ENCODE measurements at places on chromosomes 7 and 10.

- DNase-seq: no peak
Observed at GRCh38 chr7:39758234-39758970, 135.0 kb downstream of the RALA start.

GRCh38 chr7:1562597-1563051 lies 6.6 kb upstream of the TMEM184A start:
- DNase-seq: no peak

- peak; percentile 16 for DNase-seq
Observed at GRCh38 chr7:29562307-29562706, 1.3 kb upstream of the PRR15 start.

DNA sequence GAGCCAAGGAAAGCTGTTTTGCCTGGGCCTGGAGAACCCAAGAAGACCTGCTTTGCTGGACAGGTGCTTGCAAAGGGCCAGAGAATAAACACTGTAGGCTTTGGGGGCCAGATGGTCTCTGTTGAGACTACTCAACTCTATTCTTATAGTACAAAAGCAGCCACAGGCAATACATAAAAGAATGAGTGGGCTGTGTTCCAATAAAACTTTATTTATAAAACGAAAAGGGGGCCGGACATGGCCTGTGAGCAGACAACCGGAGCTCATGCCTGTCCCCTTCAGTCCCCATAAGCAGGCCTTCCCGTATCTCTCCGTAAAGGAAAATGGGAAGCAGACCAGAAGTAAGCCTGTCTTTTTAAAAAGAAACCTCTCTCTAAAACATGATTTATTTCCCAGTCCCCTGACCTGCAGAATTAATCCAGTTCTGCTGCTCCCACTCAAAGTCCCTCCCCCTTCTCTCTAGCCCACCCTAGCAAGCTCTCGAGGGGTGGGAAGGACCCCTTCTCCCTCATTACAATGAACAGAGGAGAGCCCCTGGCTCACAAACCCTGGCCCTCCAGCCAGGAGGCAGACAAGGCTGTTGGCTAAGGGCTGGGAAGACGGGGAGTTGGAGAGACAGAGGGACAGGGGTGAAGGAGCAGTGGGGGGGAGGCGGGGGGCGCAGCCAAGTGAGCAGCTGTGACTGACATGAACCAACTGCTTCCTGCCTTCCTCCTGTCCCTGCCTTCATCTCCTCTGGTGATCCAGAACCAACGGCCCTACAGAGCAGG lies 177.8 kb downstream of the NEURL1 start:
- DNase-seq: no peak

DNA sequence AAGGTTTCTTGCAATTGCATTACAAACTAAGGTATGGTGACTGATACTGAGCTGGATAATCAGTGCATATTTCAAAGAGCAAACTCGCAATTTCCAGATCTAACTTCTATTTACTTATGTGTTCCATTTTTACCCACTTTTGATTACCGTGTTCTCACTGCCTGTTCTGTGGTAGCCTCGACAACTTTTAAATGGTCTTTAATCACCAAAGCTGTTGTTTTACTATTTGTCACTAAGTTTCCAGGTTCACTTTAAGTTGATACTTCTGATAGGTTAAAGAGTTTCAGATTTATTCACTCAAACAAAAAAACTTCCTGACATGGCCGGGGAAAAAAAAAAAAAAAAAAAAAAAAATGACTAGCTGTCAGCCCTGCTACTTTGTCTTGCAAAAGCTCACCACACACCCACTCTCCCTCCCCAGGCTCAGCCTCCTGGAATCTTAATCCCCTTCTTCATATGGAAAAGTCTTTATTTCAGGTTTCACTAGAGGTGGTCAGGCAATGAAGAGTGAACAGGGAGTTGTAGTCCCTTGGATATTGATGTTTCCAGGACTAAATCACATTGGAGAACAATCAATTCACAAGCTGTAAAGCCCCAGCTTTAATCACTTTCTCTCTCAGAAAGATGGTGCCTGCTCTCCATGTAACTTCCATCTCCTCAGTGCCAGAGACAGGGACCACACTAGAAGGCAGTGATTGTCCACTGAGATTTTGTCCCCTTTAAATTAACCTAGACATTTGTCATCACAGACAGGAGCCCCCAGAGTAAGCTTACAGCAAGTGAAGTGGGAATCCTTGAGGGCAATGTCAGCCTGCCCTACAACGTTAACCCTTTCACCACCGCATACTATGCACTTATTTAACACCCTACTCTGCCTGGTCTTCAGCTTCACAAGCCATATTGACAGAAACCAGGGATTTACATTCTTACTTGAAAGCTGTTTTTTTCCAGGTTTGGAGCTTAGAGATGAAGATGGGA lies 749.1 kb upstream of the SORCS1 start:
- no peak for DNase-seq

DNA sequence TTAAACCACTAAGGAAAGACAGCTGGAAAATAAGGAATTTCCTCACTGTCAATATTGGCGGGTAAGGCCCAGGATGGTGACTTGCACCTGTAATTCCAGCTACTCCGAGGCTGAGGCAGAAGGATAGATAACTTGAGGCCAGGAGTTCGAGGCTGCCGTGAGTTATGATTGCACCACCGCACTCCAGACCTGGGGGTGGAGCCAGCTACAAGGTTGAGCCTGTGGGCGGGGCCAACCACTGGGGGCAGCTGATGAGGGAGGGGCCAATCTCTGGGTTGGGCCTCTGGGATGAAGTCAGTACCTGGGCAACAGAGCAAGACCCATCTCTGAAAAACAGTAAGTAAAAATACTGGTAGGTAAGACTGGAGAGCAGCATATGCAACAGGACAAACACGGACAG lies 80.1 kb upstream of the ADO start:
- DNase-seq: no peak

DNA sequence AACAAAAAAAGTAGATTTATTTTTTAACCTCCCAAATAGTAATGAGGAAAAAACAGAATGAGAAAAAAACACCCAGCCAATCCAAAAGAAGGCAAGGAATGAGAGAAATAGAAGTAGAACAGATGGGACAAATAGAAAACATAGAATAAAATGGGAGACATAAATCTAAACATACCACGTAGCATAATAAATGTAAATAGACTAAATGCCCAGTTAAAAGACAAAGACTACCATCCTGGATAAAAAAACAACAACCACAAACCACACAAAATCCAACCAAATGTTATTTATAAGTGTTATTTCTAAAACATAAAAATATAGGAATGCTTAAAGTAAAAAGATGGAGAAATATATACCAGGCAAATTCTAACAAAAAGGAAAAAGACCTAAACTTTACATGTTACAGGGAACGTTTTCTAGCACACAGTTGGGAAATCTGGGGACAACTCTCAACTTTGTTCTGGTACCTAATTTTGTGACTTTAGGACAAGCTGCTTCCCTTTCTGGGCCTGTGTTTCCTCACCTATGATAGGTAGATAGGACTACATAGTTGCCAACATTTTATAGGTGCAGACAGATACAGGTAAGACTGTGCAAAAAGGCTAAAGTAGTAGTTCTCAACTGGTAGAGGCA lies 98.4 kb downstream of the SPDYE5 start:
- no peak for DNase-seq

DNA sequence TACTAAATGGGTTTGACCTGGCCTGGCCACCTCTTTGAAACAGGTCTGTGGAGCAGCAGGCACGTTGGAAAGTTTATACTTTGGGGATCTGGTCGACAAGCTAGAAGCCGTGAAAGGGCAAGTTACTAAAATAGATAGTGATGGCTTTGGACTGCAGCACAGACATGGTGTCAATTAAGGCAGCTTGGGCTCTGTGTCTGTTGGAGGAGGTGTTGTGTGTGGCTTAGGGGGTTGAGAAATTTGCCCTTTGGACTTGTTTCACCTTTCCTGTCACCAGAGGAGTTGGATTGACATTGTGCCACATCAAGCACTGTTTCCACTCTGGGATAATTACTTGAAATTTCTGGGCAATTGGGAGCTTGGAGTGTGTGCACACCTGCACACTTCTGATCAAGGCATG lies 251.8 kb upstream of the MKI67 start:
- no peak for DNase-seq
